ENCODE measurements at places on chromosomes 6 and 20.
A peak's percentile ranks its signal among the peaks of the same experiment; 100 is the strongest.

GRCh38 chr20:40276301-40276700 is 412.7 kb downstream of the MAFB start:
- no peak for DNase-seq
- H3K4me3 ChIP-seq = no peak overlapping the region
- no peaks in the 10 kb centered on the region for H3K27me3 ChIP-seq
- H3K4me1 ChIP-seq = no peaks in the 10 kb centered on the region
- no peak overlapping the region for H3K27ac ChIP-seq

DNA sequence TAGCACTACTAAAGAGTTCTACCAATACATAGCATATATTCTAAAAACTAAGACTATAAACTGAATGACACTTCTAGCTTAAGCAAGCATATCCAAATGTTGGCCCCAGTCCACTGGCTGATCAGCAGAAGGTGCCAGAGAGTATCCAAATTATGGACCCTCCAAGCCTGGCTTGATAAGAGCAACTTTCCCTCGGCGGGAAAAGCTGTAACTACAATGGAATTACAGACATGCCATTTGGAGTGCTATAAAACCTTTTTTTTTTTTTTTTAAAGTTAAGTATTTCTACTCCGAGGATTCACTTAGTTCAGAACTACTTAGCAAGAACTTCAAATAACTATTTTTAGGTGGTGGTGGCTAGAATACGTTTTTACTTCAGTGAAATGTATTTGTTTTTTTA is 94.6 kb downstream of the EPB41L2 start:
- H3K36me3 ChIP-seq = no peaks in the 10 kb centered on the region
- no peaks in the 10 kb centered on the region for H3K27me3 ChIP-seq
- no peak overlapping the region for H3K27ac ChIP-seq
- H3K4me3 ChIP-seq = no peak overlapping the region
- H3K4me1 ChIP-seq = peaks cover 5% of the 10 kb centered on the region

DNA sequence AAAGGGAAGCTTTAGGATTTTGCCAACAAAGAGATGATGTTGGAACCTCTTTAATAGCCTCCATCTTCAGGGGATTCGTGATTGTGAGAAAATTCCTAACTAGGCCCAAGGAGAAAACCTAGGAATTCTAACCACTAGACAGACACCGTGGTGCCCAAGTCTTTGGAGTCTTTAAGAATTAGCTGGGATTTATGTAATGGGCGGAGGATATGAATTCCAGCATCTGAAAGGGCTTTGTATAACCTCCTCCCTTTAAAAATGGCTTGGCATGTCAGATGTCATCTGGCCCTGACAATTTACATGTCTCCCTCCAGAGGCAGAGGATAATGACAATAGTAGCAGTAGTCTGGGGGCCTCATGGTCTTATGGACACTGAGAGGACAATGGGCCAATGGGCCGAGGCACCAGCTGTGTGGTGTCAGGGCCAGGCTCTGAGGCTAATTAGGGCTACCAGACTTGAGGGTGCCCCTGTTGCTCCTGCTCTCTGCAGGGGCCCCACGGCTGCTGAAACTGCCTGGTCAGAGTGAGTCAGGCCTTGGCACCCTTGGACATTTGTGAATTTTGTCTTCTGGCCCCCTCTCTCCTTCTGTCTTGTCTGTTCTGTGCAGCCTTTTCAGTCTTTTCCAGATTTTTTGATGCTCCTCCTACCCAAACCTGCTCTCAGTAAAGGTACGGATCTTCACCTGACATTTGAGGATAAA is 113.9 kb downstream of the EDN1 start:
- no peak overlapping the region for H3K27ac ChIP-seq
- no peak overlapping the region for H3K4me3 ChIP-seq
- H3K27me3 ChIP-seq = no peaks in the 10 kb centered on the region
- no peaks in the 10 kb centered on the region for H3K36me3 ChIP-seq
- no peak for DNase-seq

- no peaks in the 10 kb centered on the region for H3K4me1 ChIP-seq
- no peak for DNase-seq
- no peaks in the 10 kb centered on the region for H3K36me3 ChIP-seq
- H3K27me3 ChIP-seq = no peaks in the 10 kb centered on the region
Measured at GRCh38 chr20:52923123-52923937, 48.8 kb upstream of the TSHZ2 start.

DNA sequence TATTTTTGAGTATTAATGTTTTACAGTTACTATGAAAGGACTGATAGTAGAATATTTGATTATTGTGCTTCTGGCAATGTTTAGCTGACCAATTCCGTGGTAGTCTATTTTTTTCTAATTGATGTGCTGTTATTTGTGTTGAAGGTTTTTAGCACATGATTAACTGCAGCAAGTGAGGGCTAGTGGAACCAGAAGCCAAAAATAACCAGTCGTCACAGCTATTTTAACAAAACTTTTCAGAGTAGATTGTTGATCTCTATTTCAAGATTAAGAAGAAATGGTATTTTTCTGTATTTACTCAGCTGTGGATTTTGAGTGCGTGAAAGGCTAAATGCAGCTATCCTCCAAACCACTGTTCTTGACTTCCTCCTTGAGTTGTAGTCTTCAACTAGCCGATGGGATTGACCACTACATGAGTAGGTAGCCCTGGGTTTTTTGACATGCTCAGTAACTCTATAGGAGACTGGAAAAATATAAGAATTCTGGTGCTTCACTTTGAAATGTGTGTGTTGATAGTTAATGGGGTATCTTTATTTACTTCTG is 258.0 kb downstream of the ZFAND3 start:
- no peak overlapping the region for H3K27ac ChIP-seq
- H3K4me3 ChIP-seq = no peak overlapping the region
- no peaks in the 10 kb centered on the region for H3K4me1 ChIP-seq
- no peaks in the 10 kb centered on the region for H3K36me3 ChIP-seq
- H3K27me3 ChIP-seq = no peaks in the 10 kb centered on the region

- H3K4me3 ChIP-seq = no peak overlapping the region
- H3K27ac ChIP-seq = no peak overlapping the region
- H3K27me3 ChIP-seq = no peaks in the 10 kb centered on the region
- no peak for DNase-seq
Measured at GRCh38 chr20:12159261-12159660, 241.6 kb downstream of the BTBD3 start.

DNA sequence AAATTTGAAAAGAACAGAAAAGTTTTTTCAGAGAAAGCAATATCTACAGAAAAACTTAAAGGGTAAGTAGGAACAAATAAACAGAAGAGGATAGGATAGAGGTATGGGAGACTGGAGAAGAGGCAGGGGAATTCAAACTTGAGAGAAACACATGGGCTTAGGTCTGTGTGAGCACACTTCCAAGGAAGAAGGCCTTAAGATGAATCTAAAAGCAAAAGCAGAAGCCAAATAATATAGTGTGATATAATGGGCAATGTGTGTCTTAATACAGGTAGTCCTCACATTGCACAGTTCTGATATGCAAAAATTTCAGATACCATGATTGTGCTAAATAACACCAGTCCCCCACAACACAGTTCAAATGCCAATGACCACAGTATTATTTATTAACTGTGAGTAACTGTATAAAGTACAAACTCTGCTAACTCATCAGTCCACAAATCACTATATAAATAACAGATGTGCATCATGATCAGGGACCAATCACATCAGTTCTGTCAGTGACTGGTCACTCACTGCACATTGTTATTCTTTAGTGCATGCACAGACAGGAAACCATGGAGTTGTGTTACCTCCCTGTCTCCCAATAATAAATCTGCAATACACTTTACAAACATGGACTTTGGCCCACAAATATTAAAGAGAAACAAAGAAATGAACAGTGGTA is 18.6 kb downstream of the SNX14 start:
- no peak overlapping the region for H3K4me3 ChIP-seq
- H3K27ac ChIP-seq = no peak overlapping the region
- no peak for DNase-seq
- H3K27me3 ChIP-seq = no peaks in the 10 kb centered on the region

- H3K27me3 ChIP-seq = no peaks in the 10 kb centered on the region
- no peaks in the 10 kb centered on the region for H3K36me3 ChIP-seq
- no peak for DNase-seq
- no peaks in the 10 kb centered on the region for H3K4me1 ChIP-seq
Measured at GRCh38 chr6:143099647-143100046, 39.0 kb downstream of the AIG1 start.

DNA sequence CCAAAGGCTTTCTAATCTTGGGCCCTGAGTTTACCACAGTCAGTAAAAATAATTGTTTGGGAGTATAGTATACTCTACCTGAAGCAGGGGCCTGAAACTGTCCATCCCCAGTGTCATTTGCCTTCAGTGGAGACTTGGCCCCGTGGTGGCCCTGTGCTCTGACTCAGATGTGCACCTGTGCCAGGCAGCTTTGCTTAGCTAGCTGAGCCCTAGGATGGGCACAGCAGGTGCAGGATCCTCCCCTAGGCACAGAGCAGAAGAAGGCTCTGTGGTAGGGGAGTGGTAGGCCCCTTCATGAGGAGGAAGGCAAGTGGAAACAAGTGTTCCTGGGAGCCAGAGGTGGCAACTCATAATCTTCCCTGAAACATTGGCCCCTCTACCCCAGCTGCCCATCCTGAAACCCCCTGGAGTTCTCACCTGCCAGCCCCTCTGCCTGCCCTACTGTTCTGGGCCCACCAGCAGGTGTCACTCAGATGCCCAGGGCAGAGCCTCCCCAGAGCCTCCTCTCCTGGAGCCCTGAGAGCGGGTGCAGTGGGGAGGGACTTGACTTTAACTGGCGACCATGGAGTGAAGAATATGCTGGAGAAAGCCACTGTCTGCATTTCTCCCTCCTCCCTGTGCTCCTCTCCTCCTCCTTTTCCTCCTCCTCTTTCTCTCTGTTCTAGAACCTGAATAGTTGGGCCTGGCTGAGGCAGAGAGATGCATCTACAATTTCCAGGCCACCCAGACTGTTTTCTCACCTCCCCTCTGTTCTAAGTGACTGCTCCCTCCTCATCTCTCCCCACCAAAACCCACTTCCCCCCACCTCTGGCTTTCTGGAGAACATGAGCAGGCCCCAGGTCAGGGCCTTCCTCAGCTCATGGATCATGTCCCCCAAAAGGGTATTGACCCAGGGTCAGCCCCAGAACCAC is 2.9 kb downstream of the CPNE5 start:
- no peak for DNase-seq
- no peaks in the 10 kb centered on the region for H3K4me1 ChIP-seq

- H3K36me3 ChIP-seq = no peaks in the 10 kb centered on the region
- H3K27me3 ChIP-seq = no peaks in the 10 kb centered on the region
- no peaks in the 10 kb centered on the region for H3K4me1 ChIP-seq
- no peak overlapping the region for H3K27ac ChIP-seq
- no peak for DNase-seq
- no peak overlapping the region for H3K4me3 ChIP-seq
Measured at GRCh38 chr6:23055523-23055922, 486.2 kb downstream of the HDGFL1 start.

- H3K4me3 ChIP-seq = no peak overlapping the region
- H3K27ac ChIP-seq = no peak overlapping the region
- H3K27me3 ChIP-seq = no peaks in the 10 kb centered on the region
- no peaks in the 10 kb centered on the region for H3K4me1 ChIP-seq
- DNase-seq = no peak
Measured at GRCh38 chr6:17001188-17001587, 100.7 kb upstream of the STMND1 start.

DNA sequence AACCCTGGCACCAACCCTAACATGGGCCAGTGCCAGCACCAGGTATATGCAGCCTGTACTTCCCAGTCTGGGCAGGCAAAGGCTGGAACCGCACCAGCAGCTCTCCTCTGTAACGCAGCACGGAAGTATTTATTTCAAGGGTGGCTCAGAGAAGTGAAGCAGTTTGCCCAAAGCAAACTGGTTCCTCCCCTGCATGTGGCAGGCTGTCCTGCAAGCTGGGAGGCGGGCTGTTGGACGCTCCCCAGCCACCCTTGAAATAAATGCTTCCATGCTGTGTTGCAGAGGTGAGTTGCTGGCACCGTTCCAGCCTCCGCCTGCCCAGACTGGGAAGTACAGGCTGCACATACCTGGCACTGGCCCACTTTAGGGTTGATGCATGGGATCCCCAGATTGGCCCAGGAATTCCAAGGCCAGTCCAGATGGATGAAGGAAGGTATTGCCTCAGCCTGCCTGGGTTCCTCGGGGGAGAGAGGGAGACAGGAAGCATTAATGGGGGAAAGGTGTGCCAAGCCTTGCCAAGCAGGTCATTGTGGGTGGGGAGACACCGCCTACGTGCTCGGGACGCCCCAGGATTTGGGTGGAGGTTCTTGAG is 49.8 kb downstream of the PPARD start:
- H3K4me3 ChIP-seq = no peak overlapping the region
- H3K4me1 ChIP-seq = peaks cover 41% of the 10 kb centered on the region
- H3K36me3 ChIP-seq = no peaks in the 10 kb centered on the region
- no peak for DNase-seq
- no peaks in the 10 kb centered on the region for H3K27me3 ChIP-seq
- H3K27ac ChIP-seq = peak overlapping the region; percentile 42

DNA sequence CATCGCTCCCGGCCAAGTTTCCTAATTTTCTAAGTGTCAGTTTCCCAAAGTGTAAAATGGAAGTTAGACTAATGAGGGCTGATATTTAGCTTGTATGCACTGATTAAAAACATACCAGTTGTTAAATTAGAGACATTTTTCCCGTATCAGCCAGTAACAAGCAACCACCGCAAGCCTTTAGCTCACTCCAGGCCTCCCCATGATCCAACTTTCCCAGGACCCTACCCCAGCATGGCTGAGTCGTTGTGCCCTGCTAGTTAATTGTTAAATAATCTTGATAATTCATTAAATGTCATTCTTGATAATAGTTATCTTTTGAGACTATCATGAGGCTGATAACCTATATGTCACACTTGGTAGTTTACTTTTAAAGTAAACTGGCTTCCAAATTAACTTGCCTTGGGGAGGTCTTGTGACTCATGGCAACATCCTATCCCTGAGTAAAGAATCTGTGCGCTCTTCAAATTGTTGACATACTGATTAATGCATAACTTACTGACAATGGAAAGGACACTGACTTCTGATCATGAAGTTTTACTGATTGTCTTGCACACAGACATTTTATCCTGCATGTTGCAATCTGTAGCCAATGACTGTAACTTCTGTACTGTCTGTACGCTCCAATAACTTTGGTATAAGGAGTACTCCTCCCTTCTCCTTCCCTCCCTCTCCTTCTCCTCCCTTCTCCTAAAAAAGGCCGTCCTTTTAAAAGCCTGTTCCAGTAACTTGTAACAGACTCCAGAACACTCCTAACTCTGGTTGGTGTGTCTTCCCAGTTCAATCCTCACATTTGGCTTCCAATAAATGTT is 6.3 kb upstream of the GTF3C6 start:
- no peak overlapping the region for H3K27ac ChIP-seq
- no peaks in the 10 kb centered on the region for H3K27me3 ChIP-seq
- no peaks in the 10 kb centered on the region for H3K36me3 ChIP-seq
- DNase-seq = no peak
- H3K4me1 ChIP-seq = peaks cover 3% of the 10 kb centered on the region
